ENCODE measurements at places on chromosomes 11 and 22.

DNA sequence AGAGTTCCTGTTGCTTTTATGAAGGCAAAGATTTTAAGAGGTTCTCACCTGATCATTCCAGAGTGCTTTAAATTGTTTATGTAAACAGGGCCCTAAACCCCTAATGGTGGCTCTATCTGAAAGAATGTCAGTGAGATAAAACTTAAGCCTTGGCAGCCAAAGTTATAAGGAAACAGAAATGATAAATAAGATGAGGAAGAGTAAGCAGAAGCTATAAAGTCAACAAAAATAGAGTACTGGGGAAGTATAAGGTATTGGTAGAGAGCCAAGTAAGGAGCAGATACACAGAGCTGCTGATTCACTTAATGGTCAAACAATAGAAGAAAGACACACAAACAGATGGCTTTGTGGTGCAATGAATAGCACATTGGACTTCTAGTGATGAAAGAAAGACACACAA, 37.9 kb downstream of the TMPRSS5 start:
- no peak for DNase-seq

DNA sequence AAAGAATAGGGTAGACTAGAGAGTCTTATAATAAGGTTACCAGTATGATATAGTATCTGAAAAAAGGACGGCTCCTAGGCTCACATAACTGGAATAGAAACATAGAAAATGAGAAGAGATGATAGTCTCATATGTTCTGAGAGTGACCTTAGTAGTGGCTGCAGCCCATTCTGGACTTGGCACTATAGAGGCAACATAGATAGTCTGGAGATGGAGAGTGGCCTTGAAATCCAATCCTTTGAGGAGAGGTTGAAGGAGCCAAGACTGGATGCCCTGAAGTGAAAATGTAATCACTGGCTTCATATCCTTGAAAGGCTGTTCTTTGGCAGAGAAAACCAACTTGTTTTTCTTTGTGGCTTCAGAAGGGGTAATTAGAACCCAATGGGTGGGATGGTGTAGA, 81.1 kb downstream of the STIM1 start:
- no peak for DNase-seq

DNA sequence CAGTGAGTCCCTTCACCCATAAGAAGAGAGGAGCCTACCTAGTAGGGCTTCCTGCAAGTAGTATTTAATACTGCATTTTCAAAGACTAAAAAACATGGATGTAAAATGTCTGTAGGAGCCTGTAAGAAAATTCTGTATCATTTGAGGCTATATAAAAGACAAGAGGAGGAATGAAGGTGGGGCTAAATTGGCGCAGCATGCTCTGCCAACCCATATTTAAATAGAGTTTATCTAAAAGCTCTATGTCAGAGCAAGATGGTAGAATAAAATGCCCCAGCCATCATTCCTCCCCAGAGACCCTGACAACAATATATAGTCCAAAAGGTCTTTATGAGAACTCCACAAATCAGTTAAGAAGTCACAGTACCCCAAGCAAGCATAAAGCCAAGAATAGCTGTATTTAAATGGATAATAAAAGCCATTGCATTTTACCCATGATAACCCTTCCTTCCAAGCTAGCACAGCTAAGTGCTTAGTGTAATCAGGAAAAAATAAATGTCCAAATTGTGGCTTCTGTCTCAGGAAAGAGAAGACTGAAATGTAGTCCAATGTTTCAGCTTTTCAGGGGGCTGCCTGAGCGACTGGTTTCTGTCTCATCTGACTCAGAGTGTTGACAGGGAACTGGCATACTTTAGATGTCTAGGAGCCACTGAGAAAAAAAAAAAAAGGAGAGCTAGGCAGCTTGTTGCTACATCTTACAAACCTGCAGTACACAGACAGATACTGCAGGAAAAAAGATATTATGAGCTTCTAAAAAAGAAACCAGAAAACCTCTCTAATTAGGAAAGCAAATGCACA, 258.6 kb downstream of the METTL15 start:
- DNase-seq = no peak

DNA sequence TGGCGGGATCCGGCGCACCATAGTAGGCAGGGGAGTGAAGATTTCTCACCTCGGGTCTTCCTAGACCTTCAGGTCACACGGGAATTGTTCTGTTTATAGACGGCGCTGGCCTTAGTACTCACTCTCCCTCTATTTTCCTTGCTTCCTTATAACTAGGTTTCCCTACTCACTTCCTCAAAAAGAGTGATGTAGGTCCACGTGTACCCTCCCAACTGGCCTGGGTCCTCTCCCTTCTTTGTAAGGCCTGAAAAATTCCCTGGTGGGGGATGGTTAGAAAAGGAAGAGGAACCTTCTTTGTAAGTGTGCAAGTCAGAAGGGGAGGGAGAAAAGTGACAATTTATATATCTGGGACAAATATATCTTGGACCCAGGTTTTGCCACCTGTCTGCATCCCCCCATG, 2.9 kb upstream of the TMEM9B start:
- no peak for DNase-seq

DNA sequence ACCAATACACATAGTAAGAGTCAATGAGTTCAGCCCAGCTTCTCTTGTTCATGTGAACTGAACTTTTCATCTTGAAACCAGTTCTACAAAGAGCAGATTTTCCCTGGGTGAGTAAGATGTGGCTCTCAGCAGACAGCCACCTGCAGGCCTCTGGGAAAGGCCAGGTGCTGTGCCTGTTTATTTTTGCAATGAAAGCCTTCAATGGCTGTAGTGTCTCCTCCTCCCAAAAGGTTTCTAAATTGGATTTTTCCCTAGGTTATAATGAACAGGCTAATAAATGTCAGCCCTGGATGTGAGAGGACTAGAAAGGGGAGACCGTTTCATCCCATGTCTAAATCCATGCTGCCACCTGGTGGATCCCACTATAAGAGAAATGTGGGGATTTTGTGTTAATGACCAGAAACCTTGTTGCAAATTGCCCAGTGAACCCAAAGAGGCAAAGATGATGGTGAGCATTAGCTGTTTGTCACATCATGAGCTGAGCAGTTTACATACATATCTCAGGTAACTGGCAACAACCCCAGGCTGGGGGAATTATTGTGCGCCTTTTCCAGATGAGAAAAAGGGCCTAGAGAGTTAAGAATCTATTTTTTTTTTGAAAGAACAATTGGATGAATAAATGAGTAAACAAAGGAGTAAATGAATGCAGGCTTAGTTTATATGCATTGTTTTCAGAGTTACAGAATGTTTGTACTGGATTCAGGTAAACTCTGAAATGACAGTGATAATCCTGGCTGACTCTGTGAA, 12.7 kb downstream of the C11orf91 start:
- DNase-seq = no peak

DNA sequence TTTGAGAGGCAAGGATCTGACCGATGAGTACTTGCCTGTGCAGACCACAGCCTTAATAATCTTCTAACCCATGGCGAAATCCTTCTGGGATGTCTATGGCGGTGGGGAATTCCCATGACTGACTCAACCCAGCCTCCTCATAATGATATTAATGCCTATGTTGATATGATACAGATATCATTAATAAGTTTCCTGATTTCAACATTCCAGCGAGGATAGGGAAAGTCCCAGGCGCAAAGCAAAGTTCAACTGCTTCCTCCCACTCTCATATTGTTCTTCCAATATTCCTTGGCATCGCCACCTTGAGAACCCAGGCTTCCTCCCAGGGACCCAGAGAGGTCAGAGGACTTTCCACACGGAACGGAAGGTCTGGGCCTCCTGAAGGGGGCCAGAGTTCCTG, 110.3 kb upstream of the TMEM45B start:
- no peak for DNase-seq

GRCh38 chr11:131916638-131917037, 546.2 kb downstream of the NTM start:
- DNase-seq = no peak

GRCh38 chr11:8098361-8098760, 17.4 kb downstream of the TUB start:
- DNase-seq = no peak

- DNase-seq = no peak
These were observed 309.5 kb downstream of the CADM1 start for GRCh38 chr11:115194802-115195110.

GRCh38 chr11:27673979-27674663, 26.1 kb downstream of the BDNF start:
- DNase-seq = no peak

GRCh38 chr22:37267135-37267587, 15.1 kb upstream of the CYTH4 start:
- DNase-seq = peak; percentile 74

- no peak for DNase-seq
These were observed 40.0 kb upstream of the RTL6 start for GRCh38 chr22:44538051-44538450.

- DNase-seq = no peak
These were observed 51.8 kb downstream of the ALX4 start for GRCh38 chr11:44258190-44258489.

GRCh38 chr11:47409440-47410369, 1.3 kb downstream of the SLC39A13 start:
- no peak for DNase-seq

GRCh38 chr22:19522881-19523239, 1.4 kb downstream of the CLDN5 start:
- DNase-seq = no peak

GRCh38 chr11:116101902-116102301, 597.7 kb upstream of the CADM1 start:
- no peak for DNase-seq

- no peak for DNase-seq
These were observed 79.8 kb upstream of the GRK3 start for GRCh38 chr22:25484521-25485315.

DNA sequence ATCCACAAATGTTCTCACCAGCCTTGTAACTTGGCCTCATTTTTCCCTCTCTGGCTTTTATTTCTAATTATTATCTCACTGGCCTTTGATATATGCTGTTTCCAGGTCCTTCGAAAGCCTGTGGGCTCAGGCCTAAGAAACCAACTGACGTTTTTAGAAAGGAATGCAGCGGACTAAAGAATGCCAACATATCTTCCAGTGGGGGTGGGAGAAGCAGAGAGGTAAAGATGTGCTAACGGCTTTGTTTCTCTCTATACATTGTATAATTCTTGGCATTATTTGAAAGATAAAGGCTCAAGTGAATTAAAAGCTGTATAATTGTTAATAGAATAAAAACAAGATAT, 28.2 kb downstream of the OR6Q1 start:
- DNase-seq = no peak

GRCh38 chr11:46290598-46291309, 13.3 kb downstream of the CREB3L1 start:
- no peak for DNase-seq

DNA sequence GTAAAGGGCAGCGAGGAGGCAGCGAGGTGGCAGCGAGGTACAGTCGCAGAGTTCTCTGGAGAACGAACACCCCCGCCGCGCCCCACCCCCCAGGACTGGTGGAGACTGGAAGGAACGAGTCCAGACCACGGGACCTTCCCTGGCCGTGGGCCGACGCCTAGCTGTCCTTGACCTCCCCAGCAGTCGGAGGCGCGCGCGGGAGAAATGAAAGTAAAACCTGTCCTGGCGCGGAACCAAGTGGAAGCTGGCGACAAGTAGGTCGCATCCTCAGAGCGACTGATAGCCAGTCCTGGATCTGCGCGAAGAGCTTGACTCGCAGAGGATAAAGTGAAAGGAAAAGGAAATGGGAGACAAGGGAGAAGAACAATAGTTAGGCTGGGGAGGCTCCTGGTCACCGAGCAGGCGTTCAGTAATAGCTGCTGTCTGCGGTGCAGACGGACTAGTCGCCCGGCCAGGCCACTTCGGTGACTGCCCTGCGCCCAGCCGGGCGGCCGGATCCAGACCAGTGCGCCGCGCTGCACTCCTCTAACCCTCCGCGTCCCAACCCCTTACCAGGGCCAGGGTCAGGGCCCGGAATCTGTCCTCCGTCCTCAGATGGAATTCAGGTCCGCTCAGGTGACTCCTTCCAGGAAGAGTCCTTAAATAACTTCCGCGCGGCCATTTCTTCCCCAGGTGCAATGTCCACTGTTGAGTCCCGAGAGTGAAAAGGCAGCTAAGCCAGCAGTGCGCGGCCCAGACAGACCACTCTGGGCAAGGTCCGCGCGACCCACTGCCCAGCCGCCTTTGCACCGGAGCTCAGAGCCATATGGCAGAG, 1.9 kb upstream of the ADM start:
- peak; percentile 69 for DNase-seq

GRCh38 chr11:2153581-2154194, 7.3 kb downstream of the INS start:
- no peak for DNase-seq

GRCh38 chr22:43714104-43714503, 98.0 kb downstream of the EFCAB6 start:
- no peak for DNase-seq

- no peak for DNase-seq
These were observed 942.9 kb downstream of the TBC1D22A start for GRCh38 chr22:47705350-47705749.

DNA sequence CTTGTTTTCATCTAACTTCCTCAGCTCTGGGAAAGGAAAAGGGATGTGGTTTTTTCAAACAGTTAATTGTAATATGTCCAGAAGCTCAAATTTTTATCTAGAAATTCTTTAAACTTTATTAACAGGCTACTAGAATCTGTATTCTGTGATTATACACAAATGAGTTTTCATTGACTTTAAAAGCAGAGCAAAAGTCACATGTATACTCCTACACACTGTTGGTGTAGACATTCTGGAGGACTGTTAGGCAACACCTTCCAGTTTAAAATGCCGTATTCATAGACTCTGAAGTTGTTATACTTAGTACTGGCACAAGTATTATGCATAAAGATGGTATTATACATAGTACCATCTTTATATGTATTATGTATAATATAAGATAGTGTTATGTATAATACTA, 64.9 kb downstream of the SPECC1L start:
- no peak for DNase-seq

DNA sequence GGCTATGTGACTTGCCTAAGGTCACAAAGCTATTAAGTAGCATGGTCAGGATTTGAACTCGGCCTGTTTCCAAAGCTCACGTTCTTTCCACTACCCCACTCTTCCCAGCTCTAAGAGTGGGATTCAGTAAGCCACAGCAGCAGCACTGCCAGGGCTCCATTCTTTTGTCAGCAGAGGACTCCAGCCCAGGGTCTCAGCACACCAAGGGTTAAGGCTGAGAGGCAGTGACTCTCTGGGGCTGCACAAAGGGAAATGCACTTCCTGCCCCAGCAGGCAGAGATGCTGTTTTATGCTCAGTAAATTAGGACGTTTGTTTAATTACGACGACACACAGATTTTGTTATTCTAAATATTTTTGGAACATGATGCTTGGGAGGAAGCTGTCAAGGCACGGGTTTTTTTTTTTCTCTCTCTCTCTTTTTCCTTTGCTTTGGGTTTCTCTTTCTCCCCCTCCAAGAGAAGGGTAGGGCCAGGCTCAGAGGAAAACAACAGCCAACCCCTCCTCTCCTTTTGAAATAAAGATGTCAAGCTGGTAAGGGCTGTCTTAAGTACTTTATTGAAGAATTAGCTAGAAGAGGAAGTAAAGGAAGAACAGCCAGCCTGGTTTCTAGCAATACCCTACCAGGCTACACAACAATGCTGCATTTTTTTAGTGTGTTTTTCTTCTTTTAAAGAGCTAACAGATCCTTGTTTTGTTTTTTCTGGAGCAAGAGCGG, 2.8 kb downstream of the MYH9 start:
- DNase-seq = peak; percentile 66

GRCh38 chr22:26452236-26453016, 23.4 kb downstream of the ASPHD2 start:
- no peak for DNase-seq

- no peak for DNase-seq
These were observed 192.6 kb upstream of the NARS2 start for GRCh38 chr11:78767027-78767932.
